ENCODE measurements at places on chromosomes 12 and 14. TPM values are rescaled to one million over a fixed set of nuclear protein-coding genes. Genes with fewer than 3 reads are reported as not detected.
A peak's percentile ranks its signal among the peaks of the same experiment; 100 is the strongest.

DNA sequence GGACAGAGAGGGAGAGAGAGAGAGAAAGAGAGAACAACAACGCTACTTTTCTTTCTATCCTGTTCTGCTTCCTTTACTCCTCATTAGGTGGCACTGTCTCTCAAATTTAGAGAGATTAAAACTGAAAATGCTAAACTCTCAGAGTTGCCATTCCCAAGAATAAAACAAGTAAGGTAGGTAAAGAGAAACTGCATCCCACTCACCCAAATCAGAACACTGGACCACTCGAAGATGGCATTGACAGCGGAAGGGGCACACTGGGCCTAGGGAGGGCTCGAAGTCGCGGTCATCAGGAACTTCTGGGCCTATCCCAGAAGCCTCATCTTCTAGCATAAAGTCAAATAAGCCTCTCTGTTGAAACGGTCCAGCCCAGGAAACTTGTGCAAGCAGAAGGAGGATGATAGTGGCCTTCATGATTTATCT is 4.5 kb downstream of the DCN start:
- DNase-seq, result no peak

DNA sequence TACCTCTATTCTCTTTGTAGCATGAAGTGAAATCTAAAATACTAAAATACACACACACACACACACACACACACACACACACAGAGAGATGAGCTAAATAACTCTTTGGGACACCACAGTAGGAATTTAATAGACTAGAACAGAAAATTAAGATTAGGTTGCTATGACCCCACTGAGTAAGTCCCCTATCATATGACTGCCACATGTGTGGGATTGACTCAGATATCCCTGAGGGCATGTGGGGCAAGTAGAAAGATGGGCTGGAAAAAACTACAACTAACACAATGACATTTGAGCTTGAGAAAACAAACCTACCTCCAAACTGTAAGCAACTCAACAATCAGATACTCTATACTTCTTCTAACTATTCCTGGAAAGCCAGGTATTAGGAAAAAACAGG is 27.0 kb downstream of the SLC25A21 start:
- no peak for DNase-seq

- DNase-seq, result no peak
Observed at GRCh38 chr12:33180918-33181317, 258.7 kb downstream of the SYT10 start.

- no peak for DNase-seq
Observed at GRCh38 chr12:16150276-16150675, 127.2 kb downstream of the SLC15A5 start.

- no peak for DNase-seq
Observed at GRCh38 chr12:38099686-38100085, 216.9 kb upstream of the ALG10B start.

DNA sequence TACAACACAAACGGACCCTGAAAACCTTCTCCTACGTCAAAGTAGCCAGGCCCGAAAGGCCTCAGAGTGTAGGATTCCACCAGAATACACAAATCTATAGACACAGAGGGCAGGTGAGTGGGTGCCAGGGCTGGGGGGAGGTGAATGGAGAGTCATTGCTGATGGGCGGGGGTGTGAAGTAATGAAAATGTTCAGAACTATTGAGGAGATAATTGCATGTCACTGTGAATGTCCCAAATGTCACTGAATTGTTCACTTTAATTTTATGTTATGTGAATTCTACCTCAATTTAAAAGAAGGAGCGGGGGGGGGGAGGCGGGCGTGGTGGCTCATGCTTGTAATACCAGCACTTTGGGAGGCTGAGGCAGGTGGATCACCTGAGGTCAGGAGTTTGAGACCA is 36.0 kb downstream of the P2RX4 start:
- no peak for DNase-seq

- DNase-seq, result no peak
Observed at GRCh38 chr12:83114966-83115365, 428.3 kb downstream of the TMTC2 start.

GRCh38 chr12:24304285-24304684 is 354.8 kb upstream of the SOX5 start:
- DNase-seq, result no peak

- DNase-seq, result no peak
Observed at GRCh38 chr12:108273217-108273616, 65.9 kb downstream of the CMKLR1 start.

DNA sequence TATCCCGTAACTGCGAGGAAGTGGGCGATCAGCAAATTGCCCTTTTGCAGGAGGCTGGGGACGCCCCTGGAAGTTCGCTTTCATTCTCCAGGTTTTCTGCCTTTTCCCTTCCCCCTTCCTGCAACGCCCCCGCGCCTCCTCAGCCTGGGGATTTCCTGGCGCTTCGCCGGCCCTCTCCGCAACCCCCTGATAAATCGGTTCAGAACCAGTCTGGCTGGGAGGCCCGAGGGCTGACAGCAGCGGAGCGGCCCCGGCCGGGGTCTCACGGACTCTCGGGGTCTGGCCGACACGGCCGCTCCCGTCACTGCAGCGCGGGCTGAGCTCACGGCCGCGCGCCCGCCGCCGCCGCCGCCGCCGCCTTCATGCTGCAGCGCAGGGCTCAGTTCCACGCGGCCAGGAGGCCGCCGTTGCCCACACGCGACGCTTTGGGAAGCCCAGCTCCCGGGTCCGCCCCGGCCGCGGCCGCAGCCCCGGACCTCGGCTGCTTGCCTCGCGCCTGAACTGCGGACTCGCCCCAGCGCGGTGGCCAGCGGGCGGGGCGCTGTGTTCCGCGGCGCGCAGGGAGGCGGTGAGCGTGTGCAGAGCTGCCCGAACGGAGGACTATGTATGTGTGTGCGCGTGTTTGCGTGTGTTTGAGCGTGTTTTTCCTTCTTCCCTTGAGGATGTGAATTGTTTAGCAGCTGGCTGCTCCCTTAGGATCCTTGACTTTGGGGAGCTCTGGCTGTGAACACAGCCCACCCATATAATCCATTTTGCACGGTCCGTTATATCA is at the start of gene LRFN5:
Gene LRFN5 (plus strand): TSS at position 345 of the 772 bp plus-strand sequence.
- DNase-seq, result peak; percentile 68

- no peak for DNase-seq
Observed at GRCh38 chr12:103197725-103198388, 240.4 kb downstream of the ASCL1 start.

GRCh38 chr12:6792522-6793201 is 3.3 kb downstream of the CD4 start:
- no peak for DNase-seq

- no peak for DNase-seq
Observed at GRCh38 chr14:90669731-90670130, 146.5 kb downstream of the TTC7B start.

DNA sequence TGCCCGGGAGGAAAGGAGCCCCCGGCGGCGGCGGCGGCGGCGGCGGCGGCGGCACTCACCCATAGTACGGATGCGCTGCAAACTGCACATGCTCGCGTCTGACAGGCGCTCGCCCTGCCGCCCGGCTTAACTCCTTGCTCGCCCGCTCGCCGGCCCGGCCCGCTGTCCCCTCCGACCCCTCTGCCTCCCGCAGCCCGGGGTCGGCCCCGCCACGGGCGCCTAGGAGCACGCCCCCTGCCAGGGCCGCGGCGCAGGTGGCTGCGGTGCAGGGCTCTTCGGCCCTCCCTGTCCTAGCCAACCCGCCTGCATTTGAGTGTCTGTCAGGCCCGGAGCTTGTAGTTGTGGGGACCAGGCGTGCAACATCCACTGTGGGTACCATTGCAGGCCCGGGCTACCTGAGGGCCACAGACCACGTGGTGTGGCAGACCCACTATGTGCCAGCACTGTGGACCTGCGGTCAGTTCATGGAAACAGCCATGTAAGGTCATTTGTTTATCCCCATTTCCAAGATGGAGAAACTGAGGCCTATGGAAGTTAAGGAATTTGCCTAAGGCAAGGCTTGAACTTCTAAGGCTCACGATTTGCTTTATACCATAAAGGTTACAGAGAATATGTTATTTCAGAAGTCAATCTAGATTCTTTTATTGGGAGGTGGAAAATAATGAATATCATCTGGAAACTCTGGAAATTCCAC is 17.6 kb upstream of the PLEKHH1 start:
- DNase-seq, result peak; percentile 49

DNA sequence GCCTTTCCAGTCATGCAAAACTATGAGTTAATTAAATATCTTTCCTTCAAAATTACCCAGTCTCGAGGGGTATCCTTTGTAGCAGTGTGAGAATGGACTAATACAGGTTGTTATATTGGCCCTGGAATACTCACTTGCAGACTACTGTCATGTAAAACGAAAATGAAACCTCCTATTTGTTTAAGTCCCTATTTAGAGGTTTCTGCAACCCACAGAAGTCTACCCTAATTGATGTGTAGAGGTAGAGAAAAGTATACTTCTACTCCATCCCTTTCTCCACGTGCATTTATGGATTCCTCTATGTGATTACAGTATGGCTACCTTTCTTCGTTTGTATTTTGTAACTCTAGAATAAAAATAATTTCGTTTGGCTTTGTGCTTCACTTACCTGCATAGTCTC is 371.1 kb downstream of the FSCB start:
- no peak for DNase-seq

DNA sequence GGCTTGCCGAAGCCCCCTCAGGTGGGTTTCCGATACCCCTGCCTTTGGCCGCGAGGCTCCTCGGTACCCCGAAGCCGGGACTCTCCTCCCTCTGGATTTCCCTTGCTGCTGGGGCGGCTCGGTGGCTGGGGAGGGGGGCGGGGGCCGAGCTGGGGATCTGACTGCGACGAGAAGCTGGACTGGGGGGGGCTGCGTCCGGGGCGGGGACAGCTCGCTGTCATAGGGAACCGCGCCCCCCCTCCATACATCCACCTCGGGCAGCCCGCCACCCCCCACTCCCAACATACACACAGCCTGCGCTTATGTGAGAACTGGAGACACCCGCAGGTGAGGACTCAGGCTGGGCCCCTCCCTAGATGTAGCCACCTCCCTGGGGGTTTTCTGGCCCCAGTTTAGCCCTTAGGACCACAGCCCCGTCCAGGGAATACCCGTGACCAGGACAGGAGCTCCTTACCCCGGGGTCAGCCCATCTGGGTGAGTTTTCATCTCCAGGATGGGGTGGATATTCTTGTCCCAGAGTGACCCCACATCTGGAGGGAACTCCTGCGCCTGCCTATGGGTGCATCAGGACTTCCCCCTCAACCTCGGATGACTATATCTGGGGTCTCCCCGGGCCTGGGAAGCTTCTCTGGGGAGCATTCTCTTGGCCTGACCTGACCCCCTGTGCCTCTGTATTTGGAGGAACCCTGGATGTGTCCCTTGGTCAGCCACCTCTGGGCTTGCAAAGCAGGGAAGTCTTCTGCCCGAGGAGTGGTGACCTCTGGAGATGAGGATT is 687 bp downstream of the ASIC1 start:
- no peak for DNase-seq

- no peak for DNase-seq
Observed at GRCh38 chr12:124938587-124938986, 24.1 kb upstream of the UBC start.

DNA sequence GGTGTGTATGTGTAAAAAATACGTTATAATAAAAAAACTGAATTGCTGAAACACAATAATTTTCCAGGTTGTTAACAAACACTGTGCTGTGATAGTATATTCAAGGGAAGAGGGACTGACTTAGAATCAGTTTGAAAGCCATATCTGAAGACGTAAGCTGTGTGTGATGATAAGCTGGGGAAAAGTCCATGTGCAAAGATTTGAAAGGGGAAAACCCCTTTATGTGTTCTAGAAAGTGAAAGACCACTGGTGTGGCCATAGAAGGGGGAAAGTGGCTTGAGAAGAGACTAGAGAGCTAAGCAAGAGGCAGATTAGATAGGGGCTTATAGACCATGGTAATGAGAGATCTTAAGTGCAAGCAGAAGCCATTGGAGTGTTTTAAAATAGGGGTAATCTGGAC is 195.9 kb upstream of the GZMB start:
- no peak for DNase-seq

DNA sequence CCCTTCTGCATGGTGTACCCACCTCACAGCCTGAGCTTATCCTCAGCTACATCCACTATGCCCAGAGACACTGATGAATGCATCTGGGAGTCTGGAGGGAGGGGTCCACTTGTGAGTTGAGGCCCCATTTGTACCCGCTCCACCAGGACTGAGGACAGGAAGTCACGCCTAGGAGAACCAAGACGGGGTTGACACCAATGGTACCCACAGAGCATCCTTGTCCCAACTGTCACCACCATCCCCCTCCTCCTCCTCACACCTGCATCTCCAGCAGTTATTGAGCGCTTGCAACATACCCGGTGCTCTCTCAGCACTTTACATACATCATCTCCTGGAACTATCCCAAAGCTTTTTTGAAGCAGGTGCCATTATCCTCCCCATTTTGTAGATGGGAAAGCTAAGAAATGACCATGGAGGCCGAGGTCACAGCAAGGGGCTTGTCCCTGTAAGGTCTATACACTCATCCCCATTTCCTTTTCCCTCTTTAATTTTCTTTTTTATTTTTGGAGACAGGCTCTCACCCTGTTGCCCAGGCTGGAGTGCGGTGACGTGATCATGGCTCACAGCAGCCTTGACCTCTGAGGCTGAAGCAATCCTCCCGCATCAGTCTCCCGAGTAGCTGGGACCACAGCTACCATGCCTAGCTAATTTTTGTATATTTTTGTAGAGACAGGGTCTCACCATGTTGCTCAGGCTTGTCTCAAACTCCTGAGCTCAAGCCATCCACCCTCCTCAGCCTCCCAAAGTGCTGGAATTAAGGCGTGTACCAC is 31.7 kb downstream of the DGLUCY start:
- no peak for DNase-seq

DNA sequence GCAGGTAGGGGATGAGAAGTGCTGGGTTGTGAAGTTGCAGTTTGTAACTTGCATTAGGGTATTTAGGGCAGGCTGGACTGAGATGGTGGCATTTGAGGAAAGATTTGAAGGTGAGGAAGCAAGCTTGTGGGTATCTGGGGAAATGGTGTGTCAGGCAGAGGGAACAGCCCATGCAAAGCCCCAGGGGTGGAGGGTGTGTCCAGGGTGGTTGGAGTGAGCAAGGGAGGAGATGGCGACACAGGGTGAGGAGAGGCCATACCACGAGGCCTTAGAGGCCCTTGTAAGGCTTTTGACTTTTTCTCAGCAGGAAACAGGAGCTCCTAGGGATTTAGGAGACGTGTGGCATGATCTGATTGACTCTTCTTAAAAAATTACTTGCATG is 136.9 kb downstream of the NUAK1 start:
- no peak for DNase-seq

The TAS2R42 gene
- not detected for total RNA-seq

The TAPBPL gene
- total RNA-seq, result 0.98 TPM

The PIK3C2G gene
- not detected for total RNA-seq

The TRPV4 gene
- total RNA-seq, result 2.9 TPM

The IAPP gene
- total RNA-seq, result not detected

The CARMIL3 gene
- total RNA-seq, result 13.0 TPM

The SYNE3 gene
- 0.34 TPM for total RNA-seq

The SERPINA10 gene
- total RNA-seq, result not detected

The CACNA1C gene
- total RNA-seq, result 1.7 TPM

The GRIP1 gene
- total RNA-seq, result 22.5 TPM

The DLK1 gene
- 3.0 TPM for total RNA-seq

All from WTC11 (cell line).